ENCODE measurements at places on chromosomes 5 and 9.
A peak's percentile ranks its signal among the peaks of the same experiment; 100 is the strongest.

DNA sequence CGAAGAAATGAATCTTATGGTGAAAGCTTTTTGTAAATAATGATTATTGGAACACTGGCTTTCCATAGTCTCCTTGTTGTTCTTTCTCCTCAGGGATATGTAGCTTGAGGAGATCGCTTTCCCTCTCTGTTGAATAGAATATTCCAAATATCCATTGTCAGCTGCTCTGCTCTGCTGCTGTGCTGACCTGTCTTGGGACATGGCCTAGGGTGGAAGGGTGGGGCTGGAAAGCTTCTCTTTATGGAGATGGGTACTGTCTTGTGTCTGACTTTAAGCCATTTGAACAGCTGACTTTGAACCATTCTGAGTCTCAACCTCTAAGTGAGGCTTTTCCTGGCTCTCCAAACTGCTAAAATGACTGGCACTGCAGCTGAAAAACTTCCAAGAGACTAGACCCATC is 135.8 kb downstream of the PLCXD3 start:
- ATAC-seq = no peak

DNA sequence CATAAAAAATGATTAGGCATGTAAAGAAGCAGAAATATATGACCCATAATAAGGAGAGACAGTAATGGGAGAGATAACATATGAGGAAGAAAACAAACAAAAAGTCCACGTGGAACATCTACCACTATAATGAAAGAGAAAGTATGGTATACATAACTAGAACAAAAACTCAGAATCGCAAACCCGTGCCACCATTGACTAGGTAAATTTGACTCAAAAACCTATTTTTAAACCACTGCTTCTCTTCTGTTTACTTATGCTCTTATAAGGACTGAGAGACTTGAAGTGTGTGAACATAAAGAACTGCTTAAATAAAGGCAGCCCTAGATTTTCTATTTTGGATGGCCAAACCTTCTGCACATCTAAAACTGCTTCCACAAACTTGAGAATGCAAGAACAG is 330.7 kb downstream of the CAAP1 start:
- ATAC-seq = no peak

- ATAC-seq = no peak
Measured at GRCh38 chr9:98326459-98327248, 71.2 kb upstream of the TBC1D2 start.

GRCh38 chr9:91994422-91994821 is 44.4 kb upstream of the ROR2 start:
- no peak for ATAC-seq

- ATAC-seq = no peak
Measured at GRCh38 chr9:34506623-34507022, 16.2 kb downstream of the ENHO start.

DNA sequence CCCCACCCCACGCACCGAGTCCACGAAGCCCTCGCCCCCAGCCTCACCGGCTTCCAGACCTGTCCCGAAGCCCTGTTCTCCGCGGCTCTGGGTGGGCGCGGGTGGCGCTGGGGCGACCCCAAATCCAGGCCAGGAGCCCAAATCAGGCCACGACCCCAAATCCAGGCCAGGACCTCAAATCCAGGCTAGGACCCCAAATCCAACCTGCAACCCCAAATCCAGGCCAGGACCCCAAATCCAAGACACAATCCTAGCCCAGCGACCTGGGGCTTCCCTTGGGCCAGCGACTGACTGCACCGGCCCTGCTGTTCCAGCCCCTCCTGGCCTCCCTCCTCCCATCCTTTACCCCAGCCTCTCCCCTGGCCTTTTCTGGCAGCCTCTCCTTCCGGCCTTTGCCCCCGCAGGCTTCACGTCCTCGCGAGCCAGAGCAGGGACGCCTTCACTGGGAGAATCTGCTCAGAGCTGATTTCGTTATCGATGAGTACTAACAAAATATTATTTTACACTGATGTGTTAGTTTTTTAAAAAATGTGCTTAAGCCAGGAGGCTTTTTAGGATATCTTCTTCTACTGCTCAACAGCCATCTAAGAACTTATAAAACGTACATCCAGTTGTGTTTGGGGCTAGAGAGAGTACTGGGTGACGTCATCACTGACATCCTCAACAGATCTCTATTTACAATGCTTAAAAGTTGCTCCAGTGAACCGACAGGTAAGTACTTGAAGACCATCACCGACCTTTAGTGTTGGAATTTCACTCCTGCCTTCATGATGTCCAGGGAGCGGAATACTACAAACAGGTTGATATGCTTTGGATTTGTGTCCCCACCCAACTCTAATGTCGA is 34.7 kb downstream of the TRIP13 start:
- no peak for ATAC-seq

GRCh38 chr5:31251032-31251431 is 57.5 kb downstream of the CDH6 start:
- no peak for ATAC-seq

DNA sequence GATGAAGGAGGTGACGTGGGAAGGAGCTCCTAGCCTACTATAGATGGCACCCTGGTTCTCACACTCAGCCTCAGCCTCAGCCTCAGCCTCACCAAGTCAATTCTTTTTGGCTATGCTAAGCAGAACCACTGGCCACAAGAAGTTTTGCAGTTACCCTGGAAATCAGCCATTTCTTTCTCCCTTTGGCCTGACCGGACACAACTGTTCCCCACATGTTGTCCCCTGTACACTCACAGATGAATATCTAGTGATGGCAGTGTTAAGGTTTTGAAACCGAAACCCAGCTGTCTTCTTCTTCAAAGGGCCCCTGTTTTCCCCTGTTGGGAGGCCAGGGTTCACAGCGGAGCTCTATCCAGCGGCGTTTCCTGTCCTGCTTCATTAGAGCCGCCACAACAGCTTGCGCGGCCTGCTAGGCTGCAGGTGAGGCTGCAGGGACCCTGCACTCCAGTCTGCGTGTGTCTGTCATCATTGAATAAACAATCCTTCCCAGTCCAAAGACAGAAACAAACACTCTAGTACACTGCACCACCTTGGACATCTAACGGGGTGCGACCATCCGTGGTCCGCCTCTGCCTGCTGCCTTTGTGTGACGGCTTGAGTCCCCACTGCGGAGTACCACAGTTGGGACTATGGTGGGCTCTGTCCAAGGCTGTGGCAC is 250.5 kb downstream of the DENND1A start:
- ATAC-seq = peak; percentile 32

- ATAC-seq = no peak
Measured at GRCh38 chr5:109522404-109522803, 112.6 kb upstream of the PJA2 start.

DNA sequence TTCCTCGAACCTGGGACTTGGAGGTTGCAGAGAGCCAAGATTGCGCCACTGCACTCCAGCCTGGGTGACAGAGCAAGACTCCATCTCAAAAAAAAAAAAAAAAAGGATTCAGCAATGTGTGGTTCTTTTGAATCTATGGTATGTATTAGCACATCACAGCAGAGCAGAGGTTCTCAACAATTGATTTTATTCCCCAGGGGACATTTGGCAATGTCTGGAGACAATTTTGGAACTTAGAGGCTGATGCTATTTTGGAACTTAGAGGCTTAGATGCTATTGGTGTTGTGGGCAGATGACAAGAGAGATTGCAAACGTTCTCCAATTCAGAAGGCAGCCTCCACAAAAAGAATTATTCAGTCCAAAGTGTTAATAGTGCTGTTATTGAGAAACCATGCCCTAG is 115.2 kb downstream of the TMC1 start:
- no peak for ATAC-seq

- no peak for ATAC-seq
Measured at GRCh38 chr5:50441493-50441955, 436 bp upstream of the EMB start.

- ATAC-seq = no peak
Measured at GRCh38 chr5:28275931-28276330, 1237.5 kb upstream of the CDH9 start.

GRCh38 chr5:83866181-83866580 is 145.5 kb upstream of the HAPLN1 start:
- ATAC-seq = no peak

- ATAC-seq = no peak
Measured at GRCh38 chr5:169296419-169297143, 4.4 kb downstream of the SLIT3 start.

GRCh38 chr5:123245689-123246088 is 156.6 kb downstream of the PRDM6 start:
- no peak for ATAC-seq

- no peak for ATAC-seq
Measured at GRCh38 chr5:168596927-168597326, 17.8 kb upstream of the PANK3 start.

- ATAC-seq = no peak
Measured at GRCh38 chr5:132592521-132592920, 35.7 kb downstream of the RAD50 start.

- ATAC-seq = no peak
Measured at GRCh38 chr9:89469003-89469402, 28.9 kb downstream of the SEMA4D start.

DNA sequence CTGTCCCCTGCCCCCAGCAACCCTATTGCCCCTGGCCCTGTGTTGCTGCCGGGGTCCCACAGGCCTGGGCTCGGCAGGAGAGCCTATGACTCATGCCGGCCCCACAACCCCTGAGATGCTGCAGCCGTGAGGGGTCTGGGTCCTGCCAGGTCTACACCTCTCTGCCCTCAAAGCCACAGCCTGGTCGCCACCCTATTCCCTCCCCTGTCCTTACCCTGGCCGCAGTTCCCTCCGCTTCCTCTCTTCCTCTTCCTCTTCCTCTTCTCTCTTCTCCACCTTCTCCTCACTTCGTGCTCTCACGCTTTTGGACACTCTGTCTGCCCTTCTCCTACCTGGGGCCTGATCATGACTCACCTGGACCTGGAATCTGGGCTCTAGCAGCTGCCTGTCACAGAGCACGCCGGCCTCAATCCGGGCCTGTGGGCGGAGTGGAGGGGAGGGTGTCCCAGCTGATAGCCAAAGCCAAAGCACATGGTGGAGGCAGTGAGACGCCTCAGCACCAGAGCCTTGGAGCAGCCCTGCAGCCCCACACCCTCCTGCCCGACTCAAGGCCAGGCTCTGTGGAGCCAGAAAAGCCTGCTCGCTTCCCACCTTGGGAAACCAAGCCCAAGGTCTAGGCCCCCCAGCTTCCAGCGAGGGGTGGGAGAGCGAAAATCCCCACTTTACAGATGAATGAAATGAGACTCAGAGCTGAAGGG is 26.8 kb upstream of the CSF1R start:
- ATAC-seq = peak; percentile 54

GRCh38 chr5:61245936-61246335 is 83.7 kb upstream of the SMIM15 start:
- no peak for ATAC-seq

- ATAC-seq = no peak
Measured at GRCh38 chr9:134724202-134724911, 82.8 kb downstream of the COL5A1 start.

GRCh38 chr9:128707446-128707845 is 5.1 kb downstream of the PKN3 start:
- no peak for ATAC-seq

DNA sequence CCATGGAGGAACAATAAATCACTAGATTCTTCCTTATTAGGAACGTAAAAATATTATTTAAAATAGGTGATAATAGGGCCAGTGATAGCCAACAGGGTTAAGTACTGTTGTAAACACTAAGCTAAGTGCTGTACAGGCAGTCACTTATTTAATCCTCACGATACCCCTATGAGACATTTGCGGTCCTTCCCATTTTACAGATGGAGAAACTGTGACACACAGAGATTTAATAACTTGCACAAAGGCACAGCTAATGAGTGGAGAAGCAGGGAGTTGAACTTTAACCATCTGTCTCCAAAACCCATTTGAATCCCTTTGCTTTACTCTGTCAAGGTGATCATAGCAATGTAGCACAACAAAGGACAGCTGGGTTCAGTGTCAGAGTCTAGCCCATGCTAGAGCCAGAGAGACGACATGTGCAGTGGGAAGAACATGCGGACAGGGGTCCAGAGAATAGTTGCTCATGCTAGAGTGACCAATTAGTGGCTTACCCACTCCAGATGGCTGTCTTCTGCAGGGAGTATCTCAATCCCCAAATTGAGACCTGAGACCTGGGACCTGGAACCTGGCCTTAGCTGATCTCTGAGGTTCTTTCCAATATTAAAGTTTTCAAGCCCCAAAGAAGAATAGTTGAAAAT is 28.9 kb downstream of the STXBP1 start:
- ATAC-seq = no peak

DNA sequence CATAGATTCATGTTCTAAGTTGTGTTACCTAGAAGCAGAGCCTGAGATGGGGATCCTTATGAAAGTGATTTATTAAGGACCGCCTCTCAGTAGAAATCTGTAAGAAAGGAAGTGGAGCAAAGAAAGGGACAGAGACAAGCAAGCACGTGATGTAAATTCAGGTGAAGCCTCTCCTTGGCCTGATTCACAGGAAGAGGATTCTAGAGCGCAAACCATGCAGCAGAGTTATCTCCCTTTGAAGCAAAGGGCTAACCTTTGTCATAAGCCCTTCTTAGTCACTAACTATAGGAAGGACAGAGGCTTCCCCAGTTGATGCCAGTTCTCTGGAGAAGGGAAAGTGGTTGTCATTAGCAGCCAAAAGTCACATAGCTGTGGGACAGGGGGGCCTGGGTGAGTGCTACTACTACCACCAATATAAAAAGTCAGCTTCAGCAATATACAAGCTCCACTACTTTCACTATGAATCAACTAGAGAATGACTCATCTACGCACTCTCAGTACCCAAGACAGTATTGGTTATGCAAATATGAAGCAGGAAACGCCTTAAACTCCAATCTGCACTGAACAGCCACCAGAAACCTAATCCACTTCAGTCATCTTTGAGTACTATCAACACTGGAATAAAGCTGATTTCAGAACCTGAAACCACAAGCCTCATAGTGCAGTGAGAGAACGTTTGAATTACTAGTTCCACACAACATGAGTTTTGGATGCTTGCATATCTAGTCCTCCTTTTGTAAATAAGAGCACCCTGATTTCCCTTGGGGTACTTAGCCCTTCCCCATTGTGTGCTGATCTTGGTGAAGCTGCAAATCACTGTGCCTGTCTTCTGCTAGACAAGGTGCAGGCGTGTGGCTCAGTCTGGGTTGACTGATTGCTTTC is 162.7 kb downstream of the ZNF608 start:
- ATAC-seq = peak; percentile 99

DNA sequence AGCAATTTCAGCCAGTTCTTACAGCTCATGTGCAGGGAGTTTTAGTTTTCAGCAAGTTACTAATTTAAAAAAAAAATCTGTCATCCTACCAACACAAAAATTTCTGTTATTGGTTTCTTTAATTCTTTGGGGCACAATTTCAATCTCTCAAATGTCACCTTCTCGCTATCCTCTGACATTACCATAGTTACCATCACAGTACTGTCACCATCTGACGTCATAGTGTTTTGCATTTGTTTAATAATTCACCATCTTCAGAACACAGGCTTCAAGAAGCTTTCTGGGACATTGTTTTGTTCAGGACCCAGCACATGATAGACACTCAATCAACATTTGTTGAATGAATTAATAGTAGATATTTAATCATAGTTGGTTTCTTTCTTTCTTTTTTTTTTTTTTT is 155.1 kb downstream of the PDZD2 start:
- ATAC-seq = no peak

DNA sequence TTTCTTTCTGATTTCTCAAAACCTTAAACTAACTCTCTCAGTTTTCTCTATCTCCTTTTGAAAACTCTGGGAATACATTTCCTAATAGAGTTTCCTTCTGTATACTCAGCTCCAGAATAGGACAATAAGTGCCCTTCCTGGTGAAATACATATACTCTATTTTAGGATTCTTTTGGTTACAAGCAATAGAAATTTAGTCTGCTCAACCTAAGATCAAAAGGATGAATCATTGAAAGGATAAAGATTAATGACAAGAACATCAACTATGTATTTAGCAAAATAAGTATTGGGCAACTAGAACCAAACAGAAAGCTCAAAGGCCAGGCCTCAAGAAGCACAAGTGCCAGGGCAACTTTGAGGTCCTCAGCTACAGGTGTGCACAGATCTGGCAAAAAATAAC is 127.1 kb downstream of the ADAMTSL1 start:
- ATAC-seq = no peak

- no peak for ATAC-seq
Measured at GRCh38 chr9:78985084-78985738, 586.6 kb upstream of the TLE4 start.
